Heart right ventricle (tissue), 16 donors: ENCODE measurements at places on chromosomes 2 and 18. TPM values are rescaled to one million over a fixed set of nuclear protein-coding genes. Genes with fewer than 3 reads are reported as not detected.

GRCh38 chr2:82539280-82539621 is 1919.8 kb downstream of the SUCLG1 start:
- no peak for DNase-seq

The EFR3B gene
- 7.9 TPM for total RNA-seq

GRCh38 chr2:43511199-43511598 is 84.6 kb downstream of the THADA start:
- no peak for DNase-seq

GRCh38 chr2:233449081-233449901 is 95.0 kb downstream of the DGKD start:
- no peak for DNase-seq

- DNase-seq, result no peak
Measured at GRCh38 chr2:69241664-69242514, 145.1 kb downstream of the GFPT1 start.

DNA sequence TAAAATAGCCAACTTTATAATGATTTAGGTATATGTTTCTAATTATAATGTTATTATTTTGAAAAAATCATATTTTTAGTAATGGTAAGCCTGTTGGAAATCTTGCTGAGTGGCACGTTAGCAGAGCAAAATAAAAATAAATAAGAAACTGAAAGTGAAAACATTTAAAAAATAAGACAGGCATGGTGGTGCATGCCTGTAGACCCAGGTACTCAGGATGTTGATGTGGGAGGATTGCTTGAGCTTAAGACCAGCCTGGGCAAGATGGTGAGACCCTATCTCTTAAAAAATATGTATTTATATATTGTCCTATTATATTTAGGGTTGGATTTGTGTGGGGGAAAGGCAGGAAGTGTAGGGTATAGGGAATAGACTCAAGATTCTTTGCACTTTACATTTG is 15.8 kb upstream of the ANKRD12 start:
- no peak for DNase-seq

DNA sequence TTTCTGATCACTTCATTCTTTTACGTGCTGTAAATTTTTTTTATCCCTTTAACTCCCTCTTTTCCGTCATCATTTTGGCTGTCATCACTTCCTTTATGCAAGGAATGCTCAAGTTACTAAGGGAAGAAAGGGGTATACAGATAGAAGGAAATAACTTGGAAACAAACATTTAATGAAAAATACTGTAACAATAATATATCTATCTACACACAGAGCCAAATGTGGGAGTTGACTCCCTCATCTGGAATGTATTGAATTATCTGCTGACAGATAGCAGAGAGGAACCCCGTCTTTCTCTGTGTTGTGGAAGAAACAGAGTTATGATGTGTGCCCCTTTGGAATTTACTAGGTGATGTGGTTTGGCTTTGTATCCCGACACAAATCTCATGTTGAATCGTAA is 182.5 kb upstream of the NXPH2 start:
- DNase-seq, result no peak
